Fibroblast of skin of left biceps (primary cell): ENCODE measurements at places on chromosomes 16 and 17.
A peak's percentile ranks its signal among the peaks of the same experiment; 100 is the strongest.

DNA sequence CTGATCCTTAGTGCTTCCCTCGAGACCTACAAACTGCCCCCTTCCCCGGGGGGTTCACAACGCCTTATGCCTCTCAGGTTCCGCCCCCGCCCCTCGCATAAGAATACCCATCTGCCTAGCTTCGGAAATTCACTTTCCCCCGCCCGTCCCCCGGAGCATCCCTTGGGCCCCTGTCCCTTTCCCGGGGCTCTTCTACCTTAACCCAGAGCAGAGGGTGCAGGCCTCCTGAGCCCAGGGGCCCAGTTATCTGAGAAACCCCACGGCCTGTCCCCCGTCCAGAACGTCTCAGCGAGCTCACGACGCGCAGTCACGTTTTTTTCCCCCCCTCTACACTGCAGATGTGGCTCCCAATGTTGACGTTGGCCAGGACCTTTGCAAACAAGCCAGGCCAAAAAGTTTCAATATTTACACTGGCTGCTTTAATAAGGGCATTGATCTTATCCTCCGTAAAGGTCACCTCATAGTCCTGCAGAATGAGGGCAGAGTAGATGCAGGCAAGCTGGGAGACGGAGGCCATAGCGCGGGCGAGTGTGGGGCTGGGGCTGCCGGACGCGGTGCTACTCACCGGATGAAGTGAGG lies 1.4 kb upstream of the NBR1 start:
- DNase-seq = no peak

DNA sequence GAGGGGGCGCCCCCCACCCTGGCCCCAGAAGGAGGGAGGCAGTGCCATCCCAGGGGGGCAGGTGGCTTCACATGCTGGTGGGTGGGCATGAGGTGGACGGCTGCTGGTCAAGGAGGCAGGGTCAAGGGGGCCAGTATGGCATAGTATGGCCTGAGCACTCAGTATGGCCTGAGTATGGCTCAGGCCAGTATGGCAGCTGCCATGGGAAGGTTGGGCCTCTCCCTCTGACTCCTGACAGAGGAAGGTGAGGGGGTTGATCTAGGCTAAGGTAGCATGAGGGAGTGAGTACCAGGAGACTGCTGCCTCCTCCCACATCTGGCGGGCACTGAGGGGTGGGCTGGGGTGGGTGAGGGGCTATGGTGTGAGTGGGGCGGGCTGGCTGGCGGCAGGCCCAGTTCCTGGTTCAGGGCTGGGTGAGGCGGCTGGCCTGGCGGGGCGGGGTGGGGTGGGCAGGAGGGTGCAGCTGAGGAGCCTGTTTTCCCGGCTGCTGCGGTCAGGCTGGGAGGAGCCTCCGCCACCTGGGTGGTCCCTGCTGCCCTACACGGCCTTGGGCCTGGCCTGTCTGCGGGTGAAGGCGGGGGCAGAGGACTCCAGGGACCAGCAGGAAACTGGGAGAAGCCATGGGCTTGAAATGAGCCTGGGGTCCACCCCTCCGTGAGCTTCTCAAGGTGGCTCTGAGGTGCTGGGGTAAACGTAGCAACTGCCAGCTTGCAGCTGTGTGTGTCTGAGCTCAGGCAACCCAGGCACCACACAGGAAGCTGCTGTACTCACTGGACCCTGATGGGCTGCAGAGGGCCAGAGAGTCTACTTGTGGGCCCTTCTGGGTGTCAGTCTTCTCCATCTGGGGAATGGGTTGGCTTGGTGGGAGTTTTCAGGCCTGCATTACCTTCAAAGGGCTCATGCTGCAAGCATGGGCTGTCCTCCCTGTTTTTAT lies 57.0 kb downstream of the RAI1 start:
- DNase-seq = no peak

- DNase-seq = no peak
Measured at GRCh38 chr16:82859662-82860061, 232.9 kb downstream of the CDH13 start.

- no peak for DNase-seq
Measured at GRCh38 chr16:11543661-11544393, 42.9 kb downstream of the LITAF start.

DNA sequence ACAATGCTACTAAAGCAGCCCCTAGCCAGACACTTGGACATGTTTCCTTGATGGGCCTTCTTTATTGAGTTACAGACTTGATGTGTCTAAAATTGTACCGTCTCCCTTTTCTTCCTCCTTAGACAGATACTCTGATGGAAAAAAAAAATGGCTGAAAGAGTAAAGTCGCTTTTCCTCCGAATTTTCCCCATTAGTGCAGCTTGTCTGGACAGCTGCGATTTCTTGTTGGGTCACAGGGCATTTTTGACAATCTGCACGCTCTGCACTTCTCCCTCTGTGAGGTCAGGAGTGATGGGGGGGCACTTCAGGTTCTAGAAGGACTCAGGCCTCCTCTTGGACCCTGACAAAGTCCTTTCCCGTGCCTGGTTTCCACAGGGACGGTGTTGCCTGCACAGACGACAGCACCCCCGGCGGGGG lies 968 bp upstream of the PRKAR1A start:
- no peak for DNase-seq

- DNase-seq = no peak
Measured at GRCh38 chr16:51994597-51994996, 552.3 kb downstream of the TOX3 start.

GRCh38 chr17:15260376-15261257 lies 4.5 kb downstream of the PMP22 start:
- peak; percentile 85 for DNase-seq

DNA sequence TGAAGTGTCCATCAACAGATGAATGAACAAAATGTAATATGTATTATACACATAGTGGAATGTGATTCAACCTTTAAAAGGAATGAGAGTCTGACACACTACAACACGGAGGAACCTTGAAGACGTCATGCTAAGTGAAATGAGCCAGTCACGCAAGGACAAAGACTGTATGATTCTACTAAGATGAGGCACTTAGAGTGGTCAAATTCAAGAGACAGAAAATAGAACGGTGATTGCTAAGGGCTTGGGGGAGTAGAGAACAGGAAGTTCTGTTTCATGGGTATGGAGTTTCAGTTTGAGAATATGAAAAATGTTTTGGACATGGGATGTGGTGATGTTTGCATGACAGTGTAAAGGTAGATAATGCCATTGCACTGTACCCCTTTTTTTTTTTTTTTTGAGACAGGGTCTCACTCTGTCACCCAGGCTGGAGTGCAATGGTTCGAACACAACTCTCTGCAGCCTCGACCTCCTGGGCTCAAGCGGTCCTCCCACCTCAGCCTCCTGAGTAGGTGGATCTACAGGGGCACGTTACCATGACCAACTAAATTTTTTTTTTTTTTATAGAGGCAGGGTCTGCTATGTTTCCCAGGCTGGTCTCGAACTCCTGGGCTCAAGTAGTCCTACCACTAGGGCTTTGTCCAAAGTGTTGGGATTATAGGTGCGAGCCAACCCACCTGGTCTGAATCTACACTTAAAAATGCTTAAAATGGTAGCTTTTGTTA lies 2.9 kb upstream of the CCDC102A start:
- no peak for DNase-seq

DNA sequence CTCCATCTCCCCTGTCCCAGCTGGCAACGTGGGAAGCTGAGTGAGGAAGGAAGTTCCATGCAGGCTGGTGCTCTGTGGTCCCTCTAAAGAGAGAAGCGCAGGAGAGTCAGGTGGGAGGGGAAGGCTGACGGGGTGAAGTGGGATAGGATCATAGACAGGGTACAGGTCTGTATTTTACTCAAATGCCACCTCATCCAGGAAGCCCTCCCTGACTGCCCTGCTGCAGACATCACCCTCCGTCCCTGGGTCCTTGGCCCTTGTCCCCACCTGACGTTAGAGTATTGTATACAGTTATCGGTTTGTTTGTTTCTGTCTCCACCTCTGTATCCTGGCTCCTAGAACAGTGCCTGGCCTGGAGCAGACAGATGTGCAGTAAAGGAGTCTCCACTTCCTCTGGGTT lies 11.7 kb downstream of the CANT1 start:
- DNase-seq = no peak

DNA sequence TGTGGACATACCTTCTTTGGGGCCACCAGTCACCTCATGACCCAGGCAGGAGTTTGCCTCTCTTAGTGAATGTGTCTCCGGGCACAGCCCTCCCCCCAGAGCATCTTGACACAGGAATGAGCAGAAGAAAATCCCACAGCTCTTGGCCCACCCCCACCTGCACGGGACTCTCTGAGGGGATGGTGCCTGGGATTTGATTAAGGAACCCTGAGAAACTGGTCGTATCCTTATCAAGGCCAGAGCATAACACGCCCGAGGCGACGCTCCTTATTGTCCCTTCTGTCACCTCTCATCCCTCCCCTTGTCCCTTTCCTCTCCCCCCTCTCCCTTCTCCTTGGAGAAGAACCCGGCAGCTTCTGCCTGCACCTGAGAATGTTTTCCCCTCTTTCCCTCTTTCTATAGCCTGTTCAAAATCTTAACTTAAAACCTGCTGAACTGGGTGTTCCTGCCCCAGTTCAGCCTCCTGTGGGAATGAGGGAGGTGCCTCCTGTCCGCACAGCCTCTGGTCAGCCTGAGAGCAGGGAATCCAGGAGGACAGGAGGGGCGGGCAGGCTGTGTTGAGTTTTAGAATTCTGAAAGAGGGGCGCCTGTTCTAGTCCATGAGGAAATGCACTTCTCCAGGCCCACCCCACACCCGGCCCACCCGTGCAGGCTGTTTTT lies 140.7 kb upstream of the PLCG2 start:
- no peak for DNase-seq

DNA sequence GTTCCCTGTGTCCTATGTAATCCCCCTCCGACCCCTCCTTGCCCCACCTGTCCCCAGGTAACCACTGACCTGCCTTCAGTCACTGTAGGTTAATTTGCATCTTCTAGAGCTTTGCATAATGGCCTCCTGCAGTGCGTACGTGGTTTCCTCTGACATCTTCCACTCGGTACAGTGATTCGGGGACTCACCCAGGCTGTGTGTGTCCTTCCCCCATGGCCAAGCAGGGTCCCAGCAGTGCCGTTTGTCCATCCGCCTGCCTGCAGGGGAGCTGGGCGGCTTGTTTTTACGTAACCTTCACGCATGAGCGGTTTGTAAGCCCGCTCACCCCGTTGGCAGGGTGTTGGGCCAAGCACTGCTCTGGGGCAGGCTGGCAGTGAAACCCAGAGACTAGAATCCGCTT lies 7.9 kb downstream of the MAPK8IP3 start:
- DNase-seq = no peak

DNA sequence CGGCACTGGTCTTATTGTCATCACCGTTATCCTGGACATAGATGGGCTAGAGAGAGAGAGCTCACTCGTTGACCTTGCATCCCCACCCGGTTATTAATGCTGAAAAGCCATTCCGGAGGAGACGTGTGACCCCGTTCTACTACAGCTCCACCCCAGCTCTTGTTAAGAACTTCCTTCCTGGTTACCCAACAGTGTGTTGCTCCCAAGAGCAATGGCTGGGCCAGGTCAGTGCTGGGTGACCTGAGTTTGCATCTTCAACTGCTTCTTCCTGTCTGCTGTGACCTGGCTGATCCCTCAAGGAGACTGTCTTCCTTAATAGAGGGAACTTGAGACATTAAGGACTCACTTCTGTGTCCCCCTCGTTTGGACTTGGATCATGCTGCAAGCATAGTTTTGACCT lies 96.1 kb upstream of the SDK2 start:
- DNase-seq = no peak

- no peak for DNase-seq
Measured at GRCh38 chr17:44105483-44105882, 18.0 kb downstream of the HDAC5 start.

DNA sequence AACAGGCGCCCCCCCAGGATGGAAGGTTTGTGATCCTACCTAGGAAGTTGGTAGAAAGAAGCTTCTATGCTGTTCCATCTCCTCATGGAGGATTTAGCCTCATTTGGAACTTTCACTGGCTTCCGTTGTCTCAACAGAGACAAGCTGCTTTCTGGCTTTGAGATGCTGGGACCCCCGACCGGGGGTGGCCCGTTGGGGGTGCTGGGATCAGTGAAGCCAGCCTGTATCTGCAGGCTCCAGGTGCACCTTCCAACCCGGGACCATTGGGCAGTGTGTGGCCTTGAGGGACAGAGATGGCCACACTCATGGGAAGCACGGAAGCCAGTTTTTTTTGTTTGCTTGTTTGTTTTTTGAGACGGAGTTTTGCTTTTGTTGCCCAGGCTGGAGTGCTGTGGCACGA lies 15.4 kb downstream of the CIBAR2 start:
- no peak for DNase-seq

- no peak for DNase-seq
Measured at GRCh38 chr17:3385869-3386816, at the start of gene OR3A2. OR3A2 (minus strand) TSS chr17:3386308.

GRCh38 chr17:31838636-31839225 lies 20.3 kb downstream of the COPRS start:
- no peak for DNase-seq

- DNase-seq = no peak
Measured at GRCh38 chr17:32912218-32912897, 15.6 kb upstream of the TMEM98 start.

DNA sequence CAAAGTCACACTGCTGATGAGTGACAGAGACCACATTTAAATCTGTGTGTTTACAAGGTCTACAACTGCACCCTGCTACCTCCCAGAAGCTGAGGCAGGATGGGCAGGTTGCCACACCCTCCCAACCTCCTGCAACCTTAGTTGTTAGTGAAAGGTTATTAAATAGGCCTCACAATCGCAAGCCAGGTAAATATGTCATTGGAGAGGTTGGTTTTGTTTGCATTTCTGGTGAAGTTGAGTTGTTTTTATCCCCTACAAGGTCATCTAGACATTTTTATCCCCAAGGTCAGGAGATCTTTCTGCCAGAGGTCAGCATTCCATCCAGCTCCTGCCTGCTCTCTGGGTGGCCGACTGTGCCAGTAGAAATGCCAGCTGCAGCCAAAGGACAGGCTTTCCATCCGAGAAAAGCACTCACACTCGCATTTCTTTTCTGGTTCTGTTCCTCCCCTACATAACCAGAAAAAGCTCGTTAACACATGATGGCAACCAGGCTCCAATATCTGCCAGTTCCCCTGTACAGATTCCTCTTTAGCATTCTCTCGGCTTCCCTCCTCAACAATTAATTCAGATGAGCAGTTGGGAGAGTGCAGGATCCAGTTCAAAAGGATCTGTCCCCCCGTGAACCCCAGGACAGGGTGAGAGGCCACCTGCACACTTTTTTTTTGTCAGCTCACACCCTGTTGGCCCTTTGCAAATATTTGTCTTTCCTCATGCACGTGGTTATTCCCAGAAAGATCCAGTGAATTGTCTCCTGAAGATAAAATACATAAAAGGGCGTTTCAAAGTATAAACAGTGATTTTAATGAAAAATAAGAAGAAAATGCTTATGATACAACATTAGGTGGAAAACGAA lies 562.8 kb downstream of the MAF start:
- DNase-seq = no peak

- no peak for DNase-seq
Measured at GRCh38 chr17:66379996-66380395, 77.6 kb downstream of the PRKCA start.

DNA sequence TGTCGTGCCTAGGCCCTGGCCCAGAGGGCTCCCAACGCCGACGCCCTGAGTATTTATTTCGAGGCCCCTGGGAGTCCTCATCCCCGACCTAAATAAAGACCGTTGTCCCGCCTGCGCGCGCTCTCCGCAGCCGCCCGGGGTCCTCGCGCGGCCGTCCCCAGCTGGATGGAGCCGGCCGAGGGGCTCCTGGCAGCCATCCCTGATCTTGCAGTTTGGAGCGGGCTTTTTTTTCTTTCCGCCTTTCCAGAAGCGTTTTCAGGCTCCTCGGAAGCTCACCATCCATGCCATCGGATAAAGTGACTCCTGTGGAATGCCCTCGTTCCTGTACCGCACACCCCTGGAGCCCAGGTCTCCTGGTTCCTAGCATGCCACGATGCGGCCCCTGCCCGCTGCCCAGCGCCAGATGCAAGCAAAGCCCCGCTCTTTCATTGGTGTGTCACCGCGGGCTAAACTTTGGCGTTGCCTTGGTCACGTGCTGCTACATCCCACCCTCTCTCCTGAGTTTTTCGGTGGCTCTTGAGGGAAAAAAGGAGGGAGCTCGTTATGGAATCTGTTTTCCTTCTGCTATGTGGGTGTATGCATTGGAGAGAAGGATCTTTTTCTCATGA lies 716 bp downstream of the TMEM94 start:
- peak; percentile 7 for DNase-seq
